Fibroblast of lung (primary cell): ENCODE measurements at places on chromosomes 6 and 20. TPM values are rescaled to one million over a fixed set of nuclear protein-coding genes. Genes with fewer than 3 reads are reported as not detected.

MLN gene
- not detected in 2 replicates for total RNA-seq

COL9A1 gene
- total RNA-seq, result not detected in 2 replicates

TAP2 gene
- 14.1 and 27.7 TPM in 2 replicates for total RNA-seq

DNA sequence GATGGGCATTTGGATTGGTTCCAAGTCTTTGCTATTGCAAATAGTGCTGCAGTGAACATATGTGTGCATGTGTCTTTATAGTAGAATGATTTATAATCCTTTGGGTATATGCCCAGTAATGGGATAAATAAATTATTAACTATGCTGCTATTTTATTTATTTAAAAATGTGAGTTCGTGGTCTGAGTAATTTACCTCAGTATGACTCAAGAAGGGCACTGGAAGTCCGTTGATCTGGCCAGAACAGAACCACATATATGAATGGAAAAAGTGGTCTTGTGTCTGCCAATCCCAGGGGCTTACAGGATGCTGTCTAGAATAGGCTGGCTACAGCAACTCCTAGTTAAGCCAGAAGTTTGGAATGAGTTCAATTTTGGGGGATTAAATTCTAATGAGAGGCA is 27.6 kb upstream of the HLA-C start:
- DNase-seq, result no peak

DNA sequence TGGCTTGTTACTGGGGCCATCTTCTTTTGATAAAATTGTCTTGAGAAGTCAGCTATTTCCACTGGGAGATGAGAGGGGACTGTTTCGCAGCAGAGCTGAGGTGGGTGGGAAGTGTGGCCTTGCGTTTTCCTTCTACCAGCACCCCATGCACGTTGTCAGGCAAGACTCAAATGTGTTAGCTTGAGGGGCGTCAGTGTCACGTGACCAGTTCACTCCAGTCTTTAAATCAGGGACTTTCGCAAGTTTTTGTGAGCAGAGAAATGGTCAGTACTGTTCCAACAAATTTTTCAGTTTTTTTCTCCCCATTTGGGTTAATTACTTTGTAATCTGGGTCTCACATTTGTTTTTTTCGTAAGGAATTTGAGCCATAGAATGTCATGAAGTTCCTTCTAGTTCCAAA is 20.7 kb upstream of the ADRM1 start:
- DNase-seq, result no peak

- DNase-seq, result peak; percentile 48
These were observed 49.9 kb downstream of the TULP4 start for GRCh38 chr6:158361961-158362669.

DNA sequence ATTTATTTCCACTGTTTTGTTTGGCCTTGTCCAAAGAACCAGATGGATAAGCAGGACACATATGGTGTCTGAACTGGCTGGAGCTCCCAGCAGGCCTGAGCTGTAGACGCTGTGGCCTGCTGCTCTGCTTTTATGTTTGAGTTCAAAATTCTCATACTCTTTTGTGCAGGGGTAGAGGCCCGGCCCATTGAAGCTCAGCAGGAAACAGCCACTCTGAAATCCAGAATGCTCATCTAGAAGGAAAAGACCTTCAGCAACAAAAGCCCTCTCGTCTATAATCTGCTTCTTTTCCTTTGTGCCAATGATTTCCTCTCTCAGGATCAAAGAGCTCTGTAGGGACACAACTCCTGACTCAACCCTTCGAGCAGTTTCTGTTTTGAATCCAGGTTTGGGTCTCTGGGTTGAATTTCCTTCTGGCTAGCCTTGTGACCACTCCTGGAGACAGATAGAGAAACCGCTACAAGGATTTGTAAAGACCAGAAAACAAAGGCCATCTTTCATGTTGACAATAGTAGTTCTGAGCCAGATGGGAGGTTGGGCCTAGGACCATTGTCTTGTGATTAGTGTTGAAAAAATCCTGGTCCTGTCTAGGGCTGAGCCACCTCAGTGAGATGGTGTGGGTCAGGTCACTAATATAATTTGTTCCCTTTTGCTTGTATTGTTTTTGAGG is 446.7 kb downstream of the BCKDHB start:
- peak; percentile 78 for DNase-seq

GRCh38 chr6:161482517-161482858 is 208.6 kb upstream of the AGPAT4 start:
- no peak for DNase-seq

DNA sequence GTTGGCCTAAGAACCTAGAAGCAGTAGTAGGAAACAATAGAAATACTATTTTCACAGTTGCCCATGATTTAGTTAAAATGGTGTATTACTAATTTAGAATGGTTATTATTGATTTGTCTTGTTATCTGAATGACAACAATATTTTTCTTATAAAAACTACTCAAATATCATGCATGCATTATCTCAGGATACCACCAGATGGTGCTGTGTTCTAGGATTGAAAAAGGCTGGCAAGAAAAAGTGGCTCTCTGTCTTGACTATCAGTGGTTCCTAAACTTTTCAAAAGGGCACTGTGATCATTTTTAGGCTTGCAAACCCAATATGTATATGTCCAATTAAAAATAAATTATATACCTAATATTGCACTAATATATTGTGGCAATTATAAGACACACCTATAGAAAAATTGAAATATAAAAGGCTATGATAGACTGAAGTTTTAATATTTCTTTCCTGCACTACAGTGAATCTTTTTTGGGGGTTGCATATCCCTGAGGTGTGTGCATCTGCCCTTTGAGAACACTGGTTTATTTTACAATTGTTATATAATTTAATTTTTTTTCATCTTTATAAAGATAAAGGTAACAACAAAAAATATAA is 131.7 kb upstream of the MLIP start:
- DNase-seq, result peak; percentile 69

DNA sequence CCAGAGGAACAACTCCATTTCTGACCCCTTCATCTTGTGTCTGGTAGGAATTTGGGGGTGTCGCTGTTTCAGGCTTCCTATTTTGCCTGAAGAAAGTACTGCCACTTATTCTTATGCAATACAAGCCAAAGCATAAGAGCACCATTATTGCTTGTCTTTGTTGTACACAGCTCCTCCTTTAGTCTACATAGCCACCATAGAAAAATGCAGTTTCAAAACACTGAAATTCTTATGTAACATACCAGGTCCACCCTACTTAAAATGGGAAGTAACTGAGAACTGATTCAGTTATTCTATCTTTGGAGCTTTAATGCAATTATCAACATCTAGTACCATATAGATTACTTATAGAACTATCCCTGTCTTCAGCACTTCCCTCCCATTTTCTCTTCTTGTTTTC is 255.5 kb downstream of the ARHGAP18 start:
- no peak for DNase-seq

GRCh38 chr6:15207923-15208322 is 37.9 kb upstream of the JARID2 start:
- peak; percentile 79 for DNase-seq

DNA sequence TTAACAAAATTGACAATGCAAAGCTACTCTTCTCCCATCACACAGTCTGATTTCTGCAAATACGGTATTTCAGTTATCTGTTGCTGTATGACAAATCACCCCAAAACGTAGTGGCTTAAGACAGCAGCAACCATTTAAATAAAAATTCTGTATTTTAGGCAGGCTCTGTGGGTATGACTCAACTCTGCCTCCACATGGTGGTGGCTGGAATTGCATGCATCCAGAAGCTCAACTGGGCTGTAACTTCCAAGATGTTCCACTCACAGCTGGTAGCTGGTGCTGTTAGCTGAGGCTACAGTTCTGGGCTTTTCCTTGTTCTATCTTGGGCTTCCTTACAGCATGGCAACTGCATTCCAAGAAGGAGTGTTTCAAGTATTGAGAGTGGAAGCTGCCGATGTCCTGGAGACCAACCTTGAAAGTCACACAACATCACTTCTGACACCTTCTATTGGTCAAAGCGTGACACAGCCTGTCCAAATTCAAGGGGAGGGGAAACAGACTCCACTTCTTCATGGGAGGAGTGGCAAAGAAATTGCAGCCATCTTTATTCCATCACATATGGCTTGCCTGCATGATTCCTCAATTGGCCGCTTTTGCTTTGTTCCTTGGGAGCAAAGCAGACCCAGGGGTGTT is 39.7 kb upstream of the TULP1 start:
- peak; percentile 57 for DNase-seq

GRCh38 chr6:16564436-16564835 is 196.8 kb downstream of the ATXN1 start:
- DNase-seq, result peak; percentile 28

GRCh38 chr20:44720621-44720996 is 5.4 kb downstream of the CCN5 start:
- peak; percentile 58 for DNase-seq
